Stimulated activated CD4-positive, alpha-beta T cell treated with anti-CD3 and anti-CD28 coated beads, TNF-alpha, amount 100 ng/mL, for 24 hours (primary cell): ENCODE measurements at places on chromosomes 16 and 17.
A peak's percentile ranks its signal among the peaks of the same experiment; 100 is the strongest.

DNA sequence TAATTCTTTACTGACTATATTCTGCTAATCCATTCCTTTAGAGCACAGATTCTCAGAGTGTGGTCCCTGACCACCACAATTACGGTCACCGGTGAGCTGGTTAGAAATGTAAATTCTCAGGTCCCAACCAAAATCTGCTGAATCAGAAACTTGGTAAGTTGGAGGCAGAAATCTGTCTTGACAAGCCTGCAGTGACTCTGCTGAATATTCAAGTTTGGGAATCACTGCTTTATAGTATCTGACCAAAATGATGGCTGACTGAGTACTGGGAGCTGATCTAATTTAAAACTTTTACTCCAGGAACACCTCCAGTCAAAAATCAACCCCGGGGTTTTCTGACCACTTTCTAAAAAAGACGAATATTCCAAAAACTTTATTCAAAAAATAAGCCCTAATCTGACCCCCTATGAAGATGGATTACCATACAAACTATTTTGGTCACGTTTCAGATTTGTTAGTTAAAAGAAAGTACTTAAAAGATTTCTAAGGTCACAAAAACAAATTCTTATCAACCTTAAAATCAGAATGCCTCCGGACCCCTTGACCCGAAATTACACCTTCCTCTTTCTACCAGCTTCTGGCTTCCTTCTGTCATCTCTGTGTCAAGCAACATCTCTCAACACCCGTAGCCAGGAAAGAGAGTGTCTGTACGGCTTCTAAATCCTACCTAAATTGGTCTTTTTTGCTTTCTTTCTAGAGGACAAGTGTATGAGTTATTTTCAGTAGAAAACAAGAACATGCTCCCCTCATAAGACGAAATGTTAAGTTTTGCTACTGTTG is 38.6 kb downstream of the CREBBP start:
- no peak for DNase-seq

- no peak for DNase-seq
Measured at GRCh38 chr16:12530302-12530701, 273.4 kb downstream of the CPPED1 start.

- DNase-seq: no peak
Measured at GRCh38 chr17:39818358-39819000, 45.6 kb downstream of the IKZF3 start.

DNA sequence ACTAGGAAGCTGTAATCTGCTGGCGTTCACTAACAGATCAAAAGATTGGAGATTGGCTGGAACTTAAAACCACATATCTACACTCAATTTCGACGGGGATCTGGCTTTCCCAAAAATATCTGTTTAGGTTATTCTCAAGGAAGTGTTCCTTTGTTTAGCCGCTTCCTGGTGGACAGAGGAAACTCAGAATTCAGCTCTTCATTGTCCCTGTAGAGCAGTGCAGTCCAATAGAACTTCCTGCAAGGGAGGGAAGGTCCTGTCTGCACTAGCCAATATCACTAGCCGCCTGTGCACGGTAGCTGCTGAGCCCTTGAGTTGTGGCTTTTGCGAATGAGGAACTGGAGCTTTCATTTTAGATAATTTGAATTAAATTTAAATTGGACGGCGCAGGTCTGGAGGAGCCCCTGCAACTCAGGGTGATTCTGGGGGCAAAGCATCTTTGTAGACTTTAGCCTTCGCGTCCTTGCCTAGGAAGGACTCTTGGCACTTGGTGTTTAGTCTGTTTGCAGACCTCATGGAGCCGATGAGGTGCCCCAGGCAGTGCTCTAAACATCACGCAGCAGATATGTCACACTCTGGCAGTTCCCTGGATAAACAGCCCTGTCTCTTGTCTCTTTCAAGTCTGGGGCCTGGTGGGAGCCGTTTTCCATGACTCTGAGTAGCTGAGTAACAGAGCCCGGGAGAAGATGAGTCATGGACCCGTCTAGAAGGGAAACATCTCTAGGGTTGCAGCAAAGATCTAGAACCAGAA is 122.2 kb downstream of the CCDC182 start:
- DNase-seq: peak; percentile 23

GRCh38 chr17:70132505-70132904 is 36.8 kb upstream of the KCNJ2 start:
- DNase-seq: no peak

DNA sequence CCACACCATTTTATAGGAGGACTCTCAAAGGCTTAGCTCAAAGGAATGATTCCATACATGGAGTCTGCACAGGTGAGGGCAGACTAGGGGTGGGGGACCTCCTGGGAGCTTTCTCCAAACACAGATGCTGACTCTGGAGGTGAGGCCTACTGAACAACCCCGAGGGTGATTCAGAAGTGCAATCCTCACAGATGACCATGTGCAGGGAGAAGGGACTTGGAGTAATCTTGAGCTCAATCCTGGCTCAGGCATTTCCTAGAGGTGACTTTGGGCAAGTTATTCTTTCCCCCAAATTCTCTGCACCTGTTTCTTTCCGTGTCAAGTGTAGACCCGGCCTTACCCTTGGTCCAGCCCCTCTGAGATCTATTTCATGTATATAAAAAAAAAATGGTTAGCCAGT is 401.5 kb downstream of the SLC39A11 start:
- DNase-seq: no peak
